RWPE2 (cell line): ENCODE measurements at places on chromosomes 7 and 10.

- DNase-seq, result peak; percentile 15
These were observed 5.1 kb upstream of the HOXA11 start for GRCh38 chr7:27189997-27190748.

- no peak for DNase-seq
These were observed 62.0 kb downstream of the SUFU start for GRCh38 chr10:102565793-102566192.

DNA sequence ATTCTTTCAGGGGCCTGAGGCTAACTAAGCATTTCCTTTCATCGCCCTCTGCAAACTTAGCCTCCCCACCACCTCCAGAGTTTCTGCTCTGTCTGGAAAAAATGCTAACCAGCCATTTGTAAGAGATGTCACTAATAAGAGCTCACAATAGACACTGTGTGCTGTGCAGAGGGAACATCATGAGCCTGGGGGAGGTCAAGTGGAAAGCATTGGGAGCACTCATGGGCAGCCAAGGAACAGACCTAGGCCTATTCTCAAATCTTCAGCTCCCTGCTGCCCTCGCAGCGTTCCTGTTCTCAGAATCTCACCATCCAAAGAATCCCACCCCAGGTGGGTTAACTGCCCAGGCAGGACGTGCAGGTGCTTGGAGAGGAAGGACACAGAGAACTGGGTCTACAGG is 27.1 kb upstream of the GPAM start:
- no peak for DNase-seq

GRCh38 chr7:99579956-99580777 is 17.9 kb upstream of the TMEM225B start:
- no peak for DNase-seq

DNA sequence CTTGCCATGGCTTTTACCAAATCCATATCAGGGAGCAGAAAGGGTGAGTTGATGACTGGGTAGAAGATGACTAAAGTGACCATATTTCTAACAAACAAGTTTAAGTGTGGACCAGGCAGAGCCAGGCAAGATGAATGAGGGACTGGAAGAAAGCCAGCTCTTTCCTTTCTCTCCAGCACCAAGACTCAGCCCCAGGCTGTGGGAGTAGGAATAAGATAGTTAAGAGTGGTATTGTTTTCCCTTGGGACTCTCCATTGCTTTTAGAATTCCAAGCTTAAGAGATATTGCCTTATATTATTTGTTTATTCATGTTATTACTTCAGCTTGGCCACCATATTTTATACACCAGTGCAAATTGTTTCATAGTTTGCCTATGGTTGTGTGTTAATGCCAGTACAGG is 28.8 kb upstream of the TSPAN33 start:
- DNase-seq, result no peak

DNA sequence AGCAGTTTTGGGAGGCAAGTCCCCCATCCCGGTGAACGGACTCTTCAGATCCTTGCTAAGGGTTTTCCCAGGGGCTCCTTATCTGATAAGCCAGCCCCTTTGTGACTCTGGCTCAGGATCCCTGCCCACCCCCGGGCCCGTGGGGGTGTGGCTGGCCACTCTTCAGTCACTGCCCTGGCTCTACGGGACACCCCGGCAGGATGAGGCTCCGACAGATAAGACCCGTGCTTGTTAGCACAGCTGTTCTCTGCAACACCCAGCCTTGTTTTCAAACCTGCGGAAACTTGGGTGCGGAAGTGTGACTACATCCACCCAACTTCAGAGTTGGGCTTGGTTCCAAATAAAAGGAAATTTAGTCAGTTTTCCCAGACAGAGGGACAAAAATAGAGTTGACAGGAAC is 66.7 kb upstream of the PODXL start:
- DNase-seq, result no peak

DNA sequence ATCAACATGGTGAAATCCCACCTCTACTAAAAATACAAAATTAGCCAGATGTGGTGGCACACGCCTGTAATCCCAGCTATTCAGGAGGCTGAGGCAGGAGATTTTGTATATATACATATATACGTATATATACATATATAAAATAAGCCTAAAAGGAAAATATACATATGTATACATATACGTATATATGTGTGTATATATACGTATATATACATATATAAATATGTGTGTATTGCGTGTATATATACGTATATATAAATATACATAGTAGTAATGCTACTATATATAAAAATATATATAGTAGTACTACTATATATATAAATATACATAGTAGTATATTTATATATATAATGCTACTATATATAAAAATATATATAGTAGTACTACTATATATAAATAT is 26.5 kb upstream of the PBLD start:
- no peak for DNase-seq

GRCh38 chr7:45328403-45328981 is 170.9 kb downstream of the RAMP3 start:
- no peak for DNase-seq

DNA sequence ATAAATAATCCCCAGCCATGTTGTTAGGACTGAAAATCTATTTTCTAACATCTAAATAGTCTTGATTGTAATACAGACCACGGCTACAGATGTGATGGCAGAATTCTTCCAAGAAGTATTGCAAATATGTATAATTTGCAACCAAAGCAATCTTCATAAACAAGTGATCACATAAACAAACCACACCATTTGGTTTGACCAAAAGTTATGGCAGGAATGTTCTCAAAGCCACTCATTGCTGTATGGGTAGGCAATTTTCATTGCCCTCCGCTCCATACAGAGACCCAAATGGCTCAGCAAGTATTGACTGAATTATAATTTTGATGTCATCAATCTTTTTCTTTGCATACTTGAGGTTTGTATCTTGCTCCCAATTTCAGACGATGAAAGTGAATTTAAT is 19.0 kb upstream of the RHOBTB1 start:
- DNase-seq, result no peak

DNA sequence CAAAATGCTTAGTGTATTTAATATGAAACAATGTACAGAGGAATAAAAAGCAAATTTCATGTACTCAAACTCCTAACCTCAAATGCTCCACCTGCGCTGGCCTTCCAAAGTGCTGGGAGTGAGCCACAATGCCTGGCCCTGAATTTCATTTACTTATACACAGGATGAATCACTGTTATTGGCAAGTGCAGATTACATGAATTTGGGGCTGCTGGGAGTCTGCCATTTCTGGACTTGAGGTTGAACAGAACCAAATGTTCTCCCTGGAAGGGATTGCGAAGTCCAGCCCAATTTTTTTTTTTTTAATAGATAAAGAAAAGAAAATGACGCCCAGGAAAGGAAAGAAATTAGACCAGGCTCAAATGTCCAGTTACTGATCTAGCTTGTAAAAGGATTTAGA is 6.8 kb upstream of the CSTF2T start:
- no peak for DNase-seq

- no peak for DNase-seq
These were observed 1022.6 kb downstream of the LRMDA start for GRCh38 chr10:76453997-76454396.

GRCh38 chr7:68963552-68963951 is 634.7 kb upstream of the AUTS2 start:
- DNase-seq, result no peak

DNA sequence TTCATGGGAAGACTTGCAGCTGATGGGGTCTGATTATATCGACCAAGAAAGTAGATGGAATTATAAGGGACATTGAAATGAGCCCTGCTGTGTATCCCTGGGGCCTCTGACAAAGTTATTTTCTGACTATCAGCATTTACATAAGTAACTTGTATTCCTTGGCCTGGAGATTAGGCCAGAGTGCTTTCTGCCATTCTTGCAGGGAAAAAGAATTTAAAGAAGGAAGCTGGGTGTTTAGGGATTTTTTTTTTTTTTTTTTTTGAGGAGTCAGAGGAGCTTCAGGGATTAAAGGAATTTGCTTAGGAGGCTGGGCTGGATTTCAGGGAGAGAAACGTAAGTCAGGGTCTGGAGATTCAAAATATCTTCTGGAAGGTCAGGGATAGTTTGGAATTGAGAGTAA is 4.6 kb downstream of the SPAM1 start:
- DNase-seq, result no peak

DNA sequence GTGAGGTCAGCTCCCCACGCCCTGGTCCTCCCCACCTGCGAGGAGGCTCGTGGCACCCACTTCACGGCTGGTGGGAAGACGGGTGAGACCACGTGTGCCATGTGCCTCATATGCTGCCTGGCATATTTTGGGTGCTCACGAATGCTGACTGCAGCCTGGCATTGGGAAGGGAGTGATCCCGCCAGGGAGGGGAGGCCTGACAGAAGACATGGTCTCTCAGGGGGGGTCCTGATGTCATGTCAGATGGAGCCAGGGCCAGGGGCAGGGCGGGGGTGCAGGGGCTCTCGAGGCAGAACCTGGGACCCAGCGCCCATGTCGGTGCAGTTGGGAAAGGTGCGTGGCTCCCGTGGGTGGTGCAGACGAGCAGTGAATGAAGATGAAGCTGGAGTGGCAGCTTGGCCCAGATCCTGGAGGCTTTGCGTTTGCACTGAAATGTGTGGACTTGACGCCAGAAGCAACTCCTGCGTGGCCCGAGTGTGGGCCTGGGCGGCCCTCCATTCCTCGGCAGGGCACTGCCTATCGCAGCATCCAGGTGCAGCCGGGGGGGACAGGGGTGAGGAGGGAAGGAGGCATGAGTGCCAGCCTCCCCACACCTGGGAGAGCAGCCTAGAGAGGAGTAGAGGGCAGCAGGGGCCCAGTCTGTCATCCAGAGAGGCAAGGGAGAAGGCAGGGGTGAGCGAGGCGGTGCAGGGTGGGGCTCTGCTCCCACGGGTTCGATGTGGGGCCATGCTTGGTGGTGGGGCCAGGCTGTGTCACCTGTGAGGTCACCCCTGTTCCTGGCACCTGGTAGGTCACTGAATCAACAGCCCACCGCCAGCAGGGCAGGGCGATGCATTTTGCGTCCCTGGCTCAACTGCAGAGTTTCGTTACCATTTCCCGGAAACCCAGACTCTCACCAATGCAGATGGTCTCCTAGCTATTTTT is 385.6 kb downstream of the DNAJB6 start:
- peak; percentile 38 for DNase-seq

- DNase-seq, result no peak
These were observed 4.8 kb downstream of the ADCYAP1R1 start for GRCh38 chr7:31056775-31057346.

DNA sequence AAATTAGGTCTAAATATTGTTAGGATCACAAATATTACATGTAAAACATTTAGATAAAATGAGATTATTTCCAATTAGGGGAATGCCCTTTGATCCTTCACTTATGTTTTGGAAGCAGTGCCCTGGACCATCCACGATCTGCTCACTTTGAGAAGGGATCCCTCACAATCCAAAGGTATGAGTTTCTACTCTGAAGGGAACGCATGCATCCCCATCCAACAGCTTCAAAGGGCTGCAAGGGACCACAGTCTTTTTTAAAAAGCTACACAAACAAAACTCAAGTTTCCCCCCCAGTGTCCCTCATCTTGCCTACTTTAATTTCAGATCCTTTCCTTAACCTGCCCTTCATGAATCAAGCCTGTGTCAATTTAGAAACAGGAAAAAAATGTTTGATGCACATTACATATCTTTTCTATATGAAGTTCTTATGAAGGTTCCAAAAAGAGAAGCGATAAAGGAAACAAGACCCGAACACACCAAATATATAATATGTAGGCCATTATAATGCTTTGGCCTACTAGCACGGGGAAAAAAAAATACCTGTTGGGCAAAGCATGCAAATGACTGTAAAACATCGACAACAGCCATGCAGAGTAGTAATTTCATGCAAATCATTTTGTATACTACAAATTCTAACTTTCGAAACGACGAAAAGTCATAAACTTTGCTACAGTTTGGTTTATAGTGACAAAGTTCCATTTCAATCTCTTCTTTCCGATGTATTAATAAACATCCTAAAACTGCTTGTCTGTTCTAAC is 2.0 kb downstream of the EIF3A start:
- no peak for DNase-seq

DNA sequence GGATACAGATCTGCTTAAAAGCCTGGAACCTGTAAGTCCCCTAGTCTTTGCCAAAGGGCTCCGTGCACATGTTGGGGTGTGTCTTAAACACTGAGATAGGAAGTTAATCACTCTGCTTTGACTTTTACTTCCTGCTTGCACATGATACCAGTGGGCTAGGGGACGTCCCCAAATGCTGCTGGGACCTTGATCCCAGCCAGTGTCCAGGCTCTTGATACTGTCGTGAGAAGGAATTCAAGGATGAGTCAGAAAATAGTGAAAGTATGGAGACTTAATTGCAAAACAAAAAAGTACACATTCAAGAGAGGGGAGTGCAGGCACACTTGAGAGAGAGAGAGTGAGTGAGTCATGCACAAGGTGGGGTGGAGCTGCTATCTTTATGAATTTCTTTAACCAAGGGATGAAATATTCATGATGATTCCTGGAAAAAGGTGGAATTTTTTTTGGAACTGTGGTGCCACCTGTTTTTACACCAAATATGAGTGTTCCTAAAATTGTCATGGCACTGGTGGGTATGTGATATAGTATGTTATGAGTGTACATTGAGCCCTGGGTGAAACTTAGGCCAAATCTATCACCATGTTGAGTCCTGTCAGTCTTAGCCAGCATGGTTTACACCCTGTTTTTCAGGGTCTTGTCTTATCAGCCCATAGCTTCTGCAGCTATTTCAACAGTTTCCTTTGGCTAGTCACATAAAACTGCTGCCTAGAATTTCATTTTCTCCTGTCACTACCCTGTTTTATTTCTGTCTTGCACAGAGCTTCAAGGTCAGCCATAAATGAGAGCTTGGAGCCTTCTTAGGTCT is 88.3 kb upstream of the CYP26C1 start:
- peak; percentile 46 for DNase-seq

GRCh38 chr7:76364198-76364584 is 5.4 kb upstream of the YWHAG start:
- peak; percentile 67 for DNase-seq

DNA sequence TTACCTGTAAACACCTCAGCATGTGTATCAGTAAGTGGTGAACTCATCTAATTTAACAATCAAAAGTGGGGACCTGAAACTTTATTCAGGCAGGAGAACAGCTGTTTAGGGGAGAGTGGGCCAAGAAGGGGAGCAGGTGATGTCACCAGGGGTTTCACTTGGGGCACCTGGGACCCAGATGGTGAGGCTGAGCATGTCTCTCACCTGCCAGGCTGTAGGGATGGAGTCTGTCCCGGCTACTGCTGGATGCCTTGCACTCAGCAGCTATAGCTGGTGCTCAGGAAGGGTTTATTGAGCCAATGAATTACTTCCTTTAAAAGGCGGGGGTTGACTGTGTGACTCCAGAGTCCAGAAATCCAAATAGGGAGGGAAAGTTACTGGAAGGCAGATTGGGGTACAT is 23.0 kb downstream of the CDH23 start:
- no peak for DNase-seq

GRCh38 chr7:118195837-118196474 is 12.0 kb downstream of the LSM8 start:
- no peak for DNase-seq

GRCh38 chr7:4139656-4140625 is 542.2 kb upstream of the FOXK1 start:
- peak; percentile 49 for DNase-seq

GRCh38 chr7:81367326-81367931 is 402.4 kb downstream of the HGF start:
- no peak for DNase-seq

DNA sequence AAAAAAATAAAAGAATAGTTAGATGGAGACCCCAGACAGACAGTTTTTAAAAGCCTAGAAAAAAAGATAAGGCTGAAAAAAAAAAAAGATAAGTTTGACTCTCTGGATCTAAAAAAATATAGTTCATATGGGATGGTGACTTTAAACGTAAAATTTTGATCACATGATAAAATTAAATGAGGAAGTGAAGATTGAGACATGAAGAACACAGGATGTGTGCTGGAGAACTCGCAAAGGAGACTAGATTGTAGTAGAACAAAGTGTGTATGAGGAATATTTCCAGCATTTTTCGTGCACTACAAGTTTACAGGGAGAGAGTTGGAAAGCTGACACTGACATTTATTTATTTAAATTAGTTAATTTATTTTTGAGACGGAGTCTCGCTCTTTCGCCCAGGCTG is 286.4 kb downstream of the PRPF18 start:
- no peak for DNase-seq
